H9 (cell line): ENCODE measurements at places on chromosomes 5 and 9.
A peak's percentile ranks its signal among the peaks of the same experiment; 100 is the strongest.

GRCh38 chr9:126307322-126308061, 19.1 kb upstream of the MVB12B start:
- DNase-seq, result no peak

DNA sequence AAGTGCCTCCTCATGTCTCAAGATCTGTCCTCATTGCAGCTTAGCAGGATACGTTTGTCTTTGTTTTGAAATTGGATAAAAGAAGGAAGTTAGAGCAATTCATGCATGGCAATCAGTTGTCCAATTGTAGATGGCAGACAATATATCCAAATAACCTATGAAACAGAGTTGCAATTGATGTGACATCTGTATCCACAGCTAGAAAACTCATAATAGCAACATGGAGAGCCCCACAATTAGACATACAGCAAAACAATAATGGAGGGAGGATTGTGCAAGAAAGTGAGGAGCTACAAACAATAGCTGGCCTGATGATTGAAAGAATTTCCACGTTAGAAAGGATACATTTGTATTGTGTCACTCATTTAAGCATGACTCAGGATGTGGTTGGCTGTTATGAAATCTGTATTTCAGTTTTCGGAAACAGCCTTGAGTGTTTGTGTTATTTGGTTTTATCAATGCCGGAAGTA, 132.0 kb downstream of the FAM174A start:
- no peak for DNase-seq

- no peak for DNase-seq
Observed at GRCh38 chr5:127757576-127757975, 54.4 kb downstream of the CCDC192 start.

DNA sequence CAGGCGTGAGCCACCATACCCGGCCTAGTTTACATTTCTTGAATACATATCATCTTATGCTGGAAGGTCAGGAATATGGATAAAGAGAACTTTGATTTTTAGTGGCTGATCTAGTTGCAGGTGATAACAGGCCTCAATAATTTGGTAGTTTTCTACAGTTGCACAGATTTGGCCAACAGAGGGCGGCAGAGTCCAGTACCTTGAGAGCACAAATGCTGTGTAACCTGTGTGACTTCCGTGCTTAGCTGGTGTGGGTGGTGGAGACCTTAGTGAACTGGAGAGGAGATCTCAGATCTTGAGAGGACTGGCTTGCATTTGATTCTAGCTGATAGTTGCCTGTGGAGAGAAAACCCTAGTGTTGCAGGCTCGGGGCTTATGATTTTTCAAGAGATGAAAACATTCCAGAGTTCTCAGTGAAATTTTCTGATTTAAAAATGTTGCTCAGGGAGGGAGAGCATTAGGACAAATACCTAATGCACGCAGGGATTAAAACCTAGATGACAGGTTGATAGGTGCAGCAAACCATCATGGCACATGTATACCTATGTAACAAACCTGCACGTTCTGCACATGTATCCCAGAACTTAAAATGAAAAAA, 17.4 kb upstream of the GPR151 start:
- peak; percentile 83 for DNase-seq

- no peak for DNase-seq
Observed at GRCh38 chr5:156481741-156482140, 154.8 kb downstream of the SGCD start.

- DNase-seq, result peak; percentile 56
Observed at GRCh38 chr9:69155341-69156030, 18.6 kb upstream of the TJP2 start.

GRCh38 chr9:99416007-99416406, 193.9 kb downstream of the SEC61B start:
- no peak for DNase-seq

DNA sequence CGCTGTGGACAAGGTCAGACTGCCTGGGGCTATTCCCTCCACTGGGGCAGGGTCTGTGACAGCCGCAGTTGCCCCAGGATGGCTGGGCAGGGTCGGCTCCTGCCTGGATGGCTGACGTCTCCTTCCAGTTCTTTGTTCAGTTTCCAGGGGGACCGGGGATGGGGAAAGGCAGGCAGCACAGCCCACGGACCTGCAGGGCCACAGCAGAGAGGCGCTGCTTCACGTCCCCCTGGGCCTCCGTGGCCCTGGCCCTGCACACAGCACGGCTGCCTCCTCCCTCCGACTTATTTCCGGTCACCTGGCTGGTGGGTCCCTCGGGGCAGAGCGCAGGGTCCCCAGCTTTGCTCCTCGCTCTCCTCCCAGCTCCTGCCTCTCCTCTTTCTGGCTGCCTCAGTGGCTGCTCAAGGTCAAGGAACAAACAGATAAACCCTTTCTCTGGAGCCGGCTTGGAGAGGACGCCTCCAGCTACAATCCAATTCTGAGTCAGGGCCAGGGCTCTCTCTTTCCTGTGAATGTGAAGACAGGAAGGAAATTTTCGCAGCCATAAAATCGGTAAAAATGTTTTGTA, 169.7 kb downstream of the C9orf50 start:
- no peak for DNase-seq

DNA sequence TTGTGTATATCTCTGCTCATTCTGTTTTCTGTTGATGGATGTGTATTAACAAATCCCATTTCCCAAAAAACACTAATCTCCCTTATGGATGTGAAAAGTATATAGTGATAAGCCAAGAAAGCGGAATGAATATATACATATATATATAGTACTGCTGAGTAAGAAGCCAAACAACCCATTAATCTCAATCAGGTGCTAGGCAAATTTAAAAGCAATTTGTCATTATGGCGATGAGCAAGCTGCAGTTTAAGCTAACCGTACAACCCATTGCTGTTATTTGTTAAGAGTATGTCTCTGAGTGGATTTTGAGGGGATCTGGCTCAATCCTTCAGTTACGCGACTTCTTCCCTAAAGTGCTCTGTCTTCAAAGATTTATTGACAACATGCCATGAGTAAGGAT, 640.4 kb upstream of the ARRDC3 start:
- DNase-seq, result no peak

DNA sequence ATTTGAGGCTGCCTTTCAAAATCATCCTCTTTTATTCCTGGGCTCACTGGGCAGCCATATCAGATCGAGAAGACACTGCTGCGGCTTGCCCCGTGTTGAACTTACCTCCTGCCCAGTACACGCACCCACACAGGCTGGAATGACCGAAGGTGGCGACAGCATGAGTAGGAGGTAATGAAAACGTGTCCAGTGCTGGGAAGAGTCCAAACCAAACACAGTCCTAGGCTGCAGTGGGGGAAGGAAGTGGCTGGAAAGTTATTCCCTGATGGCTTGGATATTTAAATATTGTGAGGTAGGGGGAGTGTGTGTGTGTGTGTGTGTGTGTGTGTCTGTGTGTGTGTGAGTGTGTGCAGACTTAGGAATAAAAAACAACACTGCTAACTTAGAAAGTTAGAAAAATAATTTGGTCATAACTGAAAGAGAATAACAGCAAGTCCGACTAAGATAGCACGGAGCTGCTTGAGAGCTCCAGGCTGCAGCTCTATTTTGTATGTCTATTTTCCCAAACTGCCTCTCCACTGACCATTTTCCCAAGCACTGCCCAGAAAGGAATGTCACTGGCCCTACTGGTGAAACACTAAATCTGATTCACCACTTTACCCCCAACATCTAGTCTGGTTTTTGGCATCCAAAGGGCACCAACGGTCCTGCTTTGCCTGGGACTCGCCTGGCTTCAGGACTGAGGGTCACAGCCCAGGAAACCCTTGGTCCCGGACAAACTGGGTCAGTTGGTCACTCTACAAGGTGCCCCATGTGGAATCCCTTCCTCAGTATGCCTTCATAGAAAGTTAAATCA, 41.2 kb downstream of the ANKH start:
- DNase-seq, result no peak

DNA sequence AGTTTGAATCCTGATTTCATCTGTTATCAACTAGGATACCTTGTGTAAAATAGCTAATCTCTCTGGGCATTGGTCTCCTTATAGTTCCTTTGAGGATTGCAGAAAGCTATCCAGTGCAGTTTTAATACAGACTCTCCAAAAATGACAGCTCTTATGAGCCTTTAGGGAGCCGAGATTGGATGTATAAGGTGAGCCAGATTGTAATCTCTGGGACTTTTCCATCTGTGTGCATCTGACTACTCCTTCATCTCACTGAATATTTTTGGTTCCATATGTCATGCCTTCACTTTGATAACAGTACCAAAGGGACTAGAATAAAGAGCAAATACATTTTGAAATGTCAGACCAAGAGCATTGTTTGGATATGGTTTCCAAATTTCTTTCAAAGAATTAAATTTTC, 367.2 kb downstream of the TMEM232 start:
- no peak for DNase-seq

- no peak for DNase-seq
Observed at GRCh38 chr9:77183581-77183980, 6.2 kb downstream of the VPS13A start.

GRCh38 chr5:6570530-6570929, 62.3 kb downstream of the NSUN2 start:
- DNase-seq, result no peak

GRCh38 chr9:136379891-136380290, 6.4 kb upstream of the CARD9 start:
- DNase-seq, result no peak

DNA sequence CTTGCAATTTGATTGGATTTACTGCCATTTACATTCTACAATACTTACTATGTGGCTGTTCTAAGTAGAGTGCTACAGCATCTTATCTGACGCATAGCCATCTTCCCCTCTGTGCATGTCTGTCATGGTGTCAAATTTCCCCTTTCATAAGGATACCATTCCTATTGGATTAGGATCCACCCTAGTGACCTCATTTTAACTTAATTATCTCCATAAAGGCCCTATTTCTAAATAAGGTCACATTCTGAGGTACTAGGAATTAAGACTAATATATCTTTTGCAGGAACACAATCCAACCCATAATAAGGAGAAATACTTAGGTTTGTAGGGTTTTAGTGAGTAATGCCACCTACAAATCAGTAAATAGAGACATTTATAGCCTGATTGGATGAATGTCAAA, 268.0 kb downstream of the ADAMTSL1 start:
- DNase-seq, result no peak

- no peak for DNase-seq
Observed at GRCh38 chr5:83331842-83332241, 139.7 kb upstream of the VCAN start.

DNA sequence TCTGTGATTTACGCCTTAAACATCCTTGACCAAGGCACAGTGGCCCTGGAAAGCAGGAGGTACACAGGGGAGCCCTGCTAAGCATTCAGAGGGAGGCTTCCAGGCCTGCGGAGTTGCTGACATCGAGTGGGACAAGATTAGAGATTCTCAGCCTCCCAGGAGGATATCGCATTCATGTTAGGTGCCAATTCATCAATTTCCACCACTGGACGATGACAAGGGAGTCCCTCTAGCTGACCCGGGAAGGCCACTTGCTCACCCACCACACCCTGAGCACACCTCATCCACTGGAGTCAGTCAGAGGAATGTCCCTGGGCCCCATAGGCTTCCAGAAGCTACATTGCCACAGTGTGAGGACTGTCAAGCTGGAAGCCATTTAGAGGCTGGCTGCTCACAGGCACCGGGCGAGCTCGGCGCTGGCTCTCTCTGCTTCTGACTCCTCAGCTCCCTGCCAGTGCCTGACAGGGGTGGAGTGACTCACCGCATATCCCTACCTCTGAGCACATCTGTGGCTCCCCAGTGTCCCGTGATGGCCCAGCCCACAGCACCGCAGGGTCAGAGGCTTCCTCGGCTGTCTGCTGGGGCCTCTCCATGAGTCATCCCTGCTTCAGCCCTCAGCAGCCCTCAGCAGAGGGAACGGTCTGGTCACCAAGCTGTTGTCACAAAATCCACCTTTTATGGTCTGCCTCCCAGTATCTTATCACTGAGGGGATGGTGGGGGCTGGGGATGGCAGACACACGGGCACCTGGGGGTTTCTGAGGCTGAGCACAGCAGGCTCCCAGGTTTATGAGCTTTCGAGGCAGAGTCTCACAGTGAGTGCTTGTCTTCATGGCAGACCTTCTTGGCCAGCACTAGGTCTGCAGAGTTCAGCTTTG, 117.5 kb downstream of the ZNF608 start:
- DNase-seq, result peak; percentile 76

GRCh38 chr5:83924891-83925290, 204.2 kb upstream of the HAPLN1 start:
- no peak for DNase-seq

GRCh38 chr9:135896626-135897025, 10.7 kb downstream of the CAMSAP1 start:
- DNase-seq, result no peak

GRCh38 chr5:79025054-79025472, 40.0 kb upstream of the ARSB start:
- peak; percentile 61 for DNase-seq

DNA sequence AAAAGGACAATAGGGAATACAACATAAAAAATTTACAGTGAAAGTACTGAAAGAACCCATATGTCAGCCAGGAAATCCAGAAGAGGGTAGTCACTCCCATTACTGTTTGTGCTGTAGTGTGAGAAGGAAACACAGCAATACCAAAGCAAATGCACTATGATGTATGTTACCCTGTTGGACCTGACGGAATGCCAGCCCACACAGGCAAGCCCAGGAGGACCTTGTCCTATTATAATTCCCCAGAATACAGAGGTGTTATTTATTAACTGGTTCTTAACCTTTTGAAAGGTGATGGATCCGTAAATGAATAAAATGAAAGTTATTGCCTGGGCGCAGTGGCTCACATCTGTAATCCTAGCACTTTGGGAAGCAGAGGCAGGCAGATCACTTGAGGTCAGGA, 79.0 kb downstream of the GDA start:
- no peak for DNase-seq

DNA sequence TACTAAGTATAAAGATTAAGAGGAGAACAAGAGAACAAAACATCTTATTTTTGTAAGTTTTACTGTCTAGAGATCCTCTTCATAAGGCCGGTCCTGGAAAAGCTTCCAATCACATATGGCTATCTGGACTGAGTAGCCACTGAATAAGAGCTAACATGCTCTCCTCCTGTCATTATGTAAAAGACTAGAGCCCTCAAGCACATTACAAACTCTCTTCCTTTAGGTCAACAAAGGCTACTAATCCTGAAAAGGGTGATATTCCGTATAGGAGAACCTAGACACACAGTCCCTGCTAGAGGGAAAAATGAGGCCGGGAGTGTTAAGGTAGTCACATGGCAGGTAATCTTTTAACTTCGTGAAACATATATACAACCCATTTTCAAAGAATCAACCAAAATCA, 665.6 kb downstream of the EFNA5 start:
- no peak for DNase-seq

DNA sequence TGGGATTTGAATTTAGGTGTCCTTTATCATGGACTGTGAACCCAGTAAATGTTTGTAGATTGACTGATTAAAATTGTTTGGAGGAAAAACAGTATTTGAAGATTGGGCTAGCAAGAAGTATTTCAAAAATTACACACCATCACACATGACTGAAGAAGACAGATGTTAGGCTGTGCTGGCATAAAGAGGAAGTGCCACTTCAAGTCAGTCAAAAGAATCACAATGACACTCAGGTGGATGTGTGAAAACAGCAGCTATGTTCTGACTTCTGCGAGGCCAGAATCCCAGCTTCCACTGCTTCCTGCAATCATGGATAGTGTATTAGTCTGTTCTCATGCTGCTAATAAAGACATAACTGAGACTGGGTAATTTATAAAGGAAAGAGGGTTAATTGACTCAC, 393.3 kb downstream of the DMRT2 start:
- DNase-seq, result no peak
